ENCODE measurements at places on chromosomes 1 and 21. TPM values are rescaled to one million over a fixed set of nuclear protein-coding genes. Genes with fewer than 3 reads are reported as not detected.
A peak's percentile ranks its signal among the peaks of the same experiment; 100 is the strongest.

Gene LMOD1
- not detected for total RNA-seq

Gene OR10J1
- total RNA-seq: not detected

DNA sequence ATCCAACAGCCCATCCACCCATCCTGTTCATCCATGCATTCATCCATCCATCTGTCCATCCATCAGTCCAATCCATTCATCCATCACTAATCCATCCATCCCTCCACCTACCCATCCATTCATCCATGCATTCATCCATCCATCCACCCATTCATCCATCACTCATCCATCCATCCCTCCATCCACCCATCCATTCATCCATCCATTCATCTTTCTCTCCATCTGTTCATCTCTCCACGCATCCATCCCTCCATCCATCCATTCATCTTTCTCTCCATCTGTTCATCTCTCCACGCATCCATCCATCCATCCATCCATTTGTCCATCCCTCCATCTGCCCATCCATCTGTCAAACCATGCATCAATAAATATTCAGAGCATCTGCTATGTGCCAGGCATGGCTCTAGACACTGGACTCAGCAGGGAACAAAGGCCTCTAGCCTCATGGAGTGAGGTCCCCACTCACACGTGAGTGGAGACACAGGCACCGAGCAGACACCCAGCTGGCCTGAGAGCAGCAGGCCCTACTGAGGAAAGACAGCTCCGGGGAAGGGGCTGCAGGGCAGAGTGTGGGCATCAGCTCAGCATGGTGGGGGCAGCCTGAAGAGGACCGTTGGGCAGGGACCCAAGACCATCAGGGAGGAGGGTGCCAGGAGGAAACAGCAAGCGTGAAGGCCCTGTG is 9.6 kb downstream of the KRTAP10-1 start:
- DNase-seq: no peak

DNA sequence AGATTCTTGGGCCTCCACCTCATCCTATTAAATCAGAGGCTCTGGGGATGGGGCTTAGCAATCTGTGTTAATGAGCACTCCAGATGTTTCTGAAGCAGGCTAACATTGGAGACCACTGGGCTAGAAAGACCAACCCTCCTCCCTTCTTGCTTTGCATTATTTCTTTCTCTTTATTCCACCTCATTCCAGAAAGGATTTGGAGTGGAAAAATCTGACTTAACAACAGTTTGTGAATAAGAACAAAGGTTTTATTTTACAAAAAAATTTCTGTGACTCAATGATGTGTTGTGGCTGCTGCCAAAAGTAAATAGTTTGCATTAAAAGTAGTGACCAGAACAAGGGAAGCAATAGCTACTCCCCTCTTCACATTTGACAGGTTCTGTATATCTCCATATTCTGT is 79.4 kb downstream of the TGFB2 start:
- DNase-seq: no peak

DNA sequence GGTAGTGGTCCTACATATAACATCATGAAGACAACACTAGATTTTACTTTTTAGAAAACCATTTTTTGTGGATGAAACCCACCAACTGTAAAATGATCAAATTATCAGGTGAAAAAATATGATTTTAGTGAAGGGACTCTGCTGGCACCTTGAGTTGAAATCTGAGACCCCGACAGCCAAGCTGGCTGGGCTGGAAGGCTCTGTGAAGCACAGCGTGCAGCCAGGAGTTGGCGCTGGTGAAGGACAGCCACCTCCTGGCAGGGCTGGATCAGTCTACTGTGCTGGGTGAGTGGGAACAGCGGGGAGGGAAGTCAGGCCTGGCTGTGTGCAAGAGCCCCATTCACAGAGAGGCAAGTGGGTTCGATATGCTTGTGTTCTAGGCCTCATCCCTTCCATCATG is 47.9 kb downstream of the DDAH1 start:
- no peak for DNase-seq

DNA sequence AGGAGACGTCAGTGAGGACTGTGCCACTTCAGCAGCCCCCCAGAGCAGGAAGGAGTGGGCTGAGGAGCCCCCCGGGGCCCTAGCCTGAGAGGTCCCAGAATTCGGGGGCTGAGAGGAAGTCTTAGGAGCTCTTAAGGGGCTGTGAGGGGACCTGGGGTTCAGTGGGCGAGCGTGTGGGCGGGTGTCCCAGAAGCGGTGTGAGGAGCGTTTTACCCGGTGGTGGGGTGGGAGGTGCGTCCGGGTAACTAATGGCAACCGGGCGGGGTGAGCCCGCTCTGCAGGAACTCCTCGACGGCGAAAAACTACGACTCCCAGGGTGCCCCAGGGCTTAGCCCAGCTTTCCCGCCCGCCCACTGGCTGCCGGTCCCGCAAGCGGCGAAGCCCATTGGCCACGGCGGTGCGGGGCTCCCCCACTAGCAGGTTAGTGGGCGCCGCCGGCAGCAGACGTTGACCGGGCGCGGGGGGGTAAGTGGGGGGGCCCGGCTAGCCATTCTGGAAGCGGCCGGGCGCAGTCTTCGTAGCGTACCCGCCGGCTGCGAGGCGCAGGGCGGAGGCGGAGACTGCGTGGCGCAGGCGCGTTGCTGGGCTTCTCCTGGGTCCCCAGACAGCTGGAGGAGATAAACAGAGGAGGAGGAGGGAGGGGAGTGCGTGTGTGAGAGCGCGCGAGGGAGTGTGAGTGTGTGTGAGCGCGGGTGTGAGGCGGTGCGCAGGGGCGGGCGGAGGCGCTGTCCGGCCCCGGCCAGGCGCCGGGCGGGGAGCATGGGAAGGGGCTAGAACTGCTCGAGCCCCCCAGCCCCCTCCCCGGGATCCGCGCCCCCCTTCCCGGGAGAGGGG is at the start of gene WDTC1:
WDTC1 (plus strand) TSS at position 584 of the 834 bp plus-strand sequence. CDS start 26,423 bp downstream, outside the sequence.
- peak; percentile 97 for DNase-seq

DNA sequence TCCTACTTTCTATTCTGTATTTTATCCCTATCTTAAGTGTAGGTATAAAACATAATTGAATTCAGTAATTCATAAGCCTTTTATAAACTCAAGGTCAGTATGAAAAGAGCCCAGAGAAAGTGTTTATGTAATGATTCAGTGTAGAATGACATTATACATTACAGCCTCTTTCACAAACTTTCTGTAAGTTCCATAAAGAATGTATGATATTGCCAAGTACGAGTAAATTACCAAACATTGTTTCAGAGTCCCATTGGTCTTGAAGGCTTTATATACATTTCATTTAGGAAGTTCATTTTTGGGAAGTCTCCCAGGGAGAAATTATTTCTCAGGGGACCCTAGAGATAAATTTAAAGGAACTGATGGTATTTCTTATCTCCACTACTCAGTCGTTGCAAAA is 37.8 kb upstream of the VAMP3 start:
- DNase-seq: no peak

DNA sequence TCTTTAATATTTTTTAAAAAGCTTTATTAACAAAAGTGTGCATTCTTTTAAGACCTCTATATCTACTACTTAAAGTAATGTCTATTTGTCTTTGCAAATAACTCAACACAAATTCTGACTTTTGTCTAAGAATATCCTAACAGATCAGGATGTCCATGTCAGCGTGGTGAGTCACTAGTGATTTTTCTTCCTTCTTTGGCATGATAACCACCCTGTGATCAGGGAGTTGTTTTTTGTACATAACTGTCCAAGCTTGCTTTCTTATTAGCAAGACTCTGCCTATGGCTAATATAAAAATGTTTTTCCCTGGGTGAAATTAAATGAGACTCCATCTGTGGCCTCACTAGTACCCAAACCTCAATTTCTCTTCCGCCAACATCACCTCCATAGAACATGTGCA is 688.9 kb upstream of the ADGRL2 start:
- no peak for DNase-seq

DNA sequence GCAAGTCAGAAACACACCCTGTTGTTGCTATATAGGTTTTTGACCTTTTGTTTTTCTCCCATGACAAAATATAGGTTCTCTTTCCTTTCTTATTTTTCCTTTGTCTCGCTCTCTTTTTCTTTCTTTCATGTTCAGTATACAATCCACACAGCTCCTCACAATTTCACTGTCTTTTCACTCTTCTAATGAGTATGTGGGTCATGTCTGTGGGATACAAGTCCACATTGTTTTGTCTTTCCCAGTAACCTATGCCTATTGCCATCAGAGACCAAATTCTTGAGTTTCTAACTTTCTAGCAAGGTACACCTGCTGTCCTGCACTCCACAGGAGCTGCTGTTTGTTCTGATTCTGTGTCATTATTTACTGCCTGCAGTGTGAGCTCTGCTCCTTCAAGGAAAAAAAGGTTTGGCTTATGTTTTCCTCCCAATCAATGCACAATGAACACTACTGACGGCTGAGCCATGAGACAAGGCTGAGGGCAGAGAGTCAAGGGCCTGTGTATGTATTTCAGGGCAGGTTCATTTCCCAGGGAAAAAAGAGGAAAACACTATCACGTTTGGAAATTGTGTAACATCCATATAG is 453.8 kb downstream of the NEGR1 start:
- DNase-seq: no peak

- DNase-seq: peak; percentile 48
Measured at GRCh38 chr1:100396651-100397050, 44.3 kb downstream of the CDC14A start.
